ENCODE measurements at places on chromosomes 16 and 17.

DNA sequence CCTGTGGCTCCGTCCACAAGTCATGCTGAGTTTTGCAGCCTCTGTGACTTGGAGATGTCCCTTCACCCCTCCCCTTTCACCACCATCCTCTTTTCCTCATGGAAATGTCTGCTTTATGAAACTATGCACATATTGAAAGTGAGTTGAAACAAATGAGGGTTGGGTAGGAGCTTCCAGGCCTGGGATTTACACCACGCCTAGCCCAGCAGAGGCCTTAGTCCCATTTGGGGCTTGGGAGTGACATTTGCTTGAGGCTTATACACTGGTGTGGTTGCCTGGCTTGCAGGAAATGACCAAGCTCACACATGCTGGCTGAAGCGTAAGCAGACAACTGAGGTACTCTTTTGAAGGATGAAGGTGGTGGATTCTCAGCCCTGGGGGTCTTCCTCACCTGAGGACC lies 10.5 kb upstream of the SPNS1 start:
- no peak for DNase-seq

GRCh38 chr16:5895137-5895536 lies 797.5 kb upstream of the EEF2KMT start:
- no peak for DNase-seq

DNA sequence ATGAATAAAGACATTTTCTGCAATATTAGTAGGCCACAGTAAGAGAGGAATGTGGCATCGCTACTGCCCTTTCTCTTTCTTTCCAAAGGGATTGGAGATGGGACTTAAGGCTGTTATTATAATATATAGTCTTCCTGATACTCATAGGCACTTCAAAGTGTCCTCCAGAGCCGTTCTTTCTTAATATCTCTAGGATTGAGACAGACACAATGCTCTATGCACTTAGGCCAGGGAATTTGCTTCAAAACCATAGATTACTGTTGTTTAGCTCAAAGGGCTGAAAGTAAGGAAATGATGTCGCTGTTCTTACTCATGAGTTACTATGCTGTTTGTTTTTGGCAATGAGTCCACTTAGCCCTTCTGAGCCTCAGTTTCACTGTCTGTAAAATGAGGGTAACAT lies 590.5 kb downstream of the CDH11 start:
- DNase-seq, result no peak

- DNase-seq, result no peak
Observed at GRCh38 chr17:45117848-45118646, 14.3 kb downstream of the PLCD3 start.

DNA sequence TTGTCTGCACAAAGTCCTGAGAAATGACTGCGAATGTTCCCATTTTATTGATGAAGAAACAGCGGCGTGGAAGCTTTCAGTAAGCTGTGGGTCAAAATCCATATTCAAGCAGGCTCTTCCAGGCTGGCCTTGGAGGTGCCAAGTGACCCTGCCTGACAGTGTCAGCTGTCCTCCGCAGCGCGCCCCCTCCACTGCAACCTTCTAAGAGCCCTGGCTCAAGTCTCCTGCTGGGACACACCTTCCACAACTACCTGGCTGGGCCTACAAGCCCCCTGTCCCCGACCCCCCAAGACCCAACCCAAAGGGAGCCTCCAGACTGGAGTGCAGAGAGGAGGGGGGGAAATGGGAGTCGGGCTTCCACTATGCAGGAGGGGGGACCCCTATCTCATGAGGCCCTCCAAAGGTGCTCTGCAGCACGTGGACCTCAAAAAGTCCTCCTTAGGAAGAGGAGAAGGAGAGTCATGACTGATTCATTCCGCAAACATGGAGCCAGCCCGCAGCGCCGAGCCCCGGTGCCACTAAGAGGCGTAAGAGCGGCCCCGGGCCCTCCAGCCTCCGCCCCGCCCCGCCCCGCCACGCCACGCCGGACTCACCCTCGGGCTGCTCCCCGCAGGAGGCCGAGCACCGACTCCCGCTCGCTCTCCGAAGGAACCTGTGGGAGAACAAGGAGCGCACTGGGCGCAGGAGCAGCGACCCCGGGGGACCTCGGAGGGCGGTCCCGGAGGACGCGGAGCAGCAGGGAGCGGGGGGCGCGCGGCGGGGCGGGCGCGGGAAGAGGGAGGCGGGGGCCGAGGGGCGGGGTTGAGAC lies 574 bp downstream of the MPP3 start:
- DNase-seq, result no peak

DNA sequence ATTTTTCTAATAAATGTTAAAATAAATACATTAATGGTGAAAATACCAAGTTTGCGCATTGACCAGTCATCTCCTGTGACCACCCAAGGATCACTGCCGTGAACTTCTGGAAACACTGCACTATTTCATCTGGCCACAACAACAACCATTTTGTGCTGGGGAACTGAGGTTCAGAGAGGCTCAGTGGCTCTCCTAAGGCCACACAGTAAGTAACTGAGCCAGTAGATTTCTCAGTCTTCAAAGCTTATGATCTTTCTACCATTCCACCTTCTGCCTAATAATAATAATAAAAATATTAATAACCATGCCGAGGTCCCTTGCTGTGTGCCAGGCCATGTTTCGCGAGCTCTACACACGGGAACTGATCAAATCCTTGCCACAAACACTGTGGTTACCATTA lies 182.0 kb downstream of the IRF8 start:
- DNase-seq, result no peak

GRCh38 chr16:27048316-27048715 lies 18.4 kb upstream of the C16orf82 start:
- no peak for DNase-seq

GRCh38 chr16:88539261-88539651 lies 30.9 kb upstream of the ZC3H18 start:
- no peak for DNase-seq

GRCh38 chr17:54694287-54694887 lies 206.3 kb upstream of the TOM1L1 start:
- no peak for DNase-seq

DNA sequence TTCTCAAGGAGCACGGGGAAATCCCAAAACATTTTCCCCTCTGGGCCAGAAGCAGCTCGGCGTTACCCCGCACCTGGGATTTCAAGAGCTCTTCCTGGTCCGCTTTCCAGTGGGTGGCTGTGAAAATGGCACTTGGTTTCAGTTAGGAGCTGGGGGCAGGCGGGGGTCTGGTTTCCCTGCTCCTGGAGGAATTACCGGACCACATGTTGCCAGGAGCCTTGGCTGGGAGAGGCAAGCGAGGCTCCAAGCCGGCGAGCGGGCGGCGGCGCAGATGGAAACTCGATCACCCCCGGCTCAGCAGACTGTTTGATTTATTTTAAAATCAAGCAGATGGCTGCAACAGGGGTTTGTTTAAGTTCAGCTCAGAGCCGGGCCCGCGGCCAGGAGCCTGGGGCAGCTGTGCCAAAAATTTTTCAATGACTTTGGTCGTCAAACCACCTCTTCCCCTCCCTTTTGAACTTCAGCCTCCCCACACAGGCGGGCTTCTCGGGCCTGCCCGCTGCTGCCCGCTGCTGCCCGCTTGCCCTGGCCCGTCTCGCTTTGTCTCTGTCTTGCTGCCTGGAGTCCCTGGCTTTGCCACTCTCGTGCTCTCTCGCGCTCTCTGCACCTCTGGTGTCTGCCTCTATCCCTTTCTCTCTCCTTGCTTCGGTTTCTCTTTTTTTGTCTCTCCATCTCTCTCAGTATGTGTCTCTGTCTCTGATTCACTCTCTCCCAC lies 108.0 kb upstream of the CIBAR2 start:
- no peak for DNase-seq

DNA sequence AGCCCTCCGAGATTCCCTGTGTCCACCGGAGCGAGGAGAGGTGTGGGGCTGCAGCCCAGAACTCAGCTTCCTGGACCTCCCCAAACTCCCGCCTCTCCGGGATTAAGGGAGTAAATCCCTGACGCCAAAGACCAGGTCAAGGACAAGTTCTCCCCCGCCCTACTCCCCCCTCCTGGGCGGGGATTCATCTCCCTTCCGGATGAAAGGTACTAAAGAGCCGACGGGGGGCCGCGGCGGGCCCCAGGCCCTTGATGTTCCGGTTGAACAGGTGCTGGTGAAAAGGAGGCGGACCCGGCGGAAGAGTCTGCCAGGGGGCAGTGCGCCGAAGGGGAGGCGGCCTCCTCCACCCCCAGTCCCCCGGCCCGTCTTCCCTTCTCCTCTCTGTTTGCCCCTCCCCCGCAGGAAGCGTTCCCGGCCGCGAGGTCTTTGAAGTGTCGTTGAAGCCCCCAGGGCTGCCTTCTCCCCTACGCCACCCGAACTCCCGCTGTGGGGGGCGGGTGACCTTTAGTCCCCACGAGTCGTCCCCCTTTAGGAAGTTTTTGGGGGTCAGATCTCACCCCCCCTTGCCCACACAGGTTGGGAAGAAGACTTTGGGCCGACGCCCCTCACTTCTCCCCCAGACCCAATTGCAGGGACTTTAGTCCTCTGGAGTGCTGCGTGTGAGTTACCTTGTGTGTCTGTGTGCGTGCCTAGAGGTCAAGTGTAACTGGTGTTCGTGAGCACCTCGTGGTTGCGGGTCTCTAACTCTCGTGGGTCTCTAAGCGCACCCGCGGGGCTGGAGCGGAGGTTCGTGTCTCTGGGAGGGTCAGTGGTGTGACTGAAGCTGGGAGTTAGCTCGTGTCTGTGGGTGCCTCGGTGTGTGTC lies 1.1 kb upstream of the MLLT6 start:
- peak; percentile 69 for DNase-seq

DNA sequence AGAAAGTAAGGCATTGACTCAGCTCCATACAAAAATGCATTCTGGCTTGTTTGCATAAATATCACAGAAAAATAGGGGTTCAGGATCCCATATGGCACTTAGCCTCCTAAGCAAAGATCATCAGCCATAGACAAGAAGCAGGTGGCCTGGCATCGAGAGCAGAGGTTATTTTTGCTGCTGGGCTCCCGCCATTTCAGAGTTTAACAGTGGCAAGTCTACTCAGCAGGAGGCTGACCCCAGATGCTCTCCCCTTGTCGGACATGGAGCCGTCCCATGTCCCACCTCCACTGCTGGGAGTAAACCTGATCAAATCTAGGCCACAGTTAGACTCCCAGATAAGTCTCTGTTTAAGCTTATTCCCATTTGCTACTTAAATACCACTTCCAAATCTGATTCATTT lies 269.1 kb downstream of the FTO start:
- no peak for DNase-seq

GRCh38 chr17:67390006-67390645 lies 13.0 kb downstream of the PITPNC1 start:
- DNase-seq, result no peak

- DNase-seq, result no peak
Observed at GRCh38 chr16:53257001-53257400, 177.3 kb upstream of the RBL2 start.

GRCh38 chr17:68450391-68450790 lies 6.9 kb downstream of the WIPI1 start:
- DNase-seq, result no peak

Data from activated CD8-positive, alpha-beta memory T cell treated with anti-CD3 and anti-CD28 coated beads for 48 hours (primary cell).